SHP77 (cell line): ENCODE measurements at places on chromosomes 6 and 20.
A peak's percentile ranks its signal among the peaks of the same experiment; 100 is the strongest.

GRCh38 chr20:15923030-15923776 lies 650.0 kb downstream of the KIF16B start:
- no peak for DNase-seq

DNA sequence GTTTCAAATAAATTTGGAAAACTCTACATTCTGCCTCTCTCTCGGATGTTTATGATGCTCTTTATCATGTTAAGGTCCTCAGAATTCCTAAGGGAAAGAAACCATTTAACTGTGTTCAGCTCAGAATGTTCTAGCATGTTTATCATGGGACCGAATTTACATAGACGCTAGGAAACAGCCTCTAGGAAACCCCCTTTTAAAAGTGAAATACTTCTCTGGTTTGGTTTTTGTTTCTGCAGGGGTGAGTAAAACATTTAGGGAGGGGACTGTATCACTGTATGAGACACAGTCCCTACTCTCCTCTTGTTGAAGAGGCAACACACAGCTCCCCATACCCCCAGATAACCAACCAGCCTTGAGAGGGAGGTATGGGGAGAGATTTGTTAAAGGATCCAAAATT lies 267.6 kb upstream of the SUPT3H start:
- DNase-seq = no peak

DNA sequence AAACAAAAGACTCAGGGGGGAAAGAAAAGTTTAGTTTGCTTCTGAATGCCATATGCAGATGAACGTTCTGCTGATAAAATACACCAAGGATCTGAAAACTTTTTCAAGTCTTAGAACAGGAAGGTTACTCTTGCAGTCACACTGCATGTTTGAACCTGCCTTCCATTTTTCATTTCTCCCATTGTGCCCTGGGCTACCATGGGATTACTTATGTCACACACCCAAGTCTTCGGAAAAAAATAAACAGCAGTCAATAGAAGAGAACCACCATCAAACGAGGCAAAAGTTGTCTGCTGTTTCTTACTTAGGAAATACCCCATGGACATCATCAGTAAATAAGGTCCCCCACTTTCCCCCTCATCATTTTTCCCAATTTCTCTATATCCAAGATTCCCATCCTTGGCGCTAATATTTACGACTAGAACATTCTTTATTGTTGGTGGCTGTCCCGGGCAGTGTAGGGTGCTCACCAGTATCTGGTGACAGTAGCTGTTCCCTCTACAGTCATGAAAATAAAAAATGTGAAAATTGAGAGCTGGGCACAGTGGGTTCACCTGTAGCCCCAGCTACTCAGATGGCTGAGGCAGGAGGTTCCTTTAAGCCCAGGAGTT lies 202.5 kb downstream of the BCAS1 start:
- no peak for DNase-seq

GRCh38 chr6:169813969-169814368 lies 62.5 kb downstream of the ERMARD start:
- DNase-seq = no peak

DNA sequence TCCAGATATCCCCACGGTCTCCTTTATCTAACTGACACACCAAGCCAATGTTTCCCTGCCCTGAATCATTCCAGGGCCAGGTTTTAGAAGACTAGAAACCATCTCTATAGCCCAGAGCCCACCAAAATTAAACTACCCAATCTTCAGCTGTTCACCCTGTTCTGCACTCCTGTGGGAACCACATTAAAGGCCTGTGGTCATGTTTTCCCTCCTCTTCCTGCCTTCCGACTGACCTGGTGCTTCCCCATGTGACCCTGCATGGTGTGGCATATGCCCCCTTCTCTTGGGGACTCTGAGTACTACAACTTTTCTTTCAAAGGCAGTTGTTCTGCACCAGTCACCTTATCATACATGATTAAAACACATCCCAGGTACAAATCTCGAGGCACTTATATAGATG lies 155.0 kb downstream of the TMEM200A start:
- no peak for DNase-seq

DNA sequence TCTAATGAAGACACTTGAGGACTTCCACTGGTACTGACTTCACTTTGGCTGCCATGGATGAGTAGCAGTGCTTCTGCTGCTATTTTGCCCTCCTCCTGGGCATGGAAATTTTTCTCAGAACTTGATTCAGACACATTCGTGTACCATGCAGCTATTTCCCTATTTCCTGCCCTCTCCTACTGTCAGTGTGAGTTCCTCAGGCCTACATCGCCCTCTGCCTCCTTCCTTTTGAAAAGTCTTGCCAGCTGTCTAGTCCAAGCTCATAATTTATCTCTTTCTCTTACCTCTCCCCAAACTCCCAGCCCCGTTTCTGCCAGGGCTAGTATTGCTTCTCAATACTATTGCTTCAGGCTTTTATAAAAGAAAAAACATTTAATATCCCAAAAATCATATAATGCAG lies 470.2 kb downstream of the ADGRB3 start:
- DNase-seq = no peak

GRCh38 chr6:54327631-54328030 lies 19.4 kb downstream of the TINAG start:
- DNase-seq = no peak

- no peak for DNase-seq
Measured at GRCh38 chr6:112117554-112117953, 30.2 kb downstream of the FAM229B start.

DNA sequence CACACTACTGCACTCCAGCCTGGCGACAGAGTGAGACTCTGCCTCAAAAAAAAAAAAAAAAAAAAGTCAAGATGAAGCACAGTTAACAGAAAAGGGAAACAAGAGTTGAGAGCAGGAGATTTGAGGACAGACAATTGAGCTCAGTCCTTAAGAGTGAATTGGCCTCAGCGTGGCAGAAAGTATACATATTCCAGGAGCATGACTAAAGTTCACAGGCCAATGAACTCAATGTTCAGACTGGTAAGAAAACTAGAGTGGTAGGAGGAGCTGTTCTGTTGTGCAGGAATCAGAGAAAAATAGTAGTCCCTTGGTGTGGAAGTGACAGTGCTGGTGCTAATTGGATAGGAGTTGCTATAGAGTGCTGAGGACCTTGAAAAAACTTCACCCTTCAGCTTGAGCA lies 60.0 kb downstream of the NRN1 start:
- DNase-seq = no peak

DNA sequence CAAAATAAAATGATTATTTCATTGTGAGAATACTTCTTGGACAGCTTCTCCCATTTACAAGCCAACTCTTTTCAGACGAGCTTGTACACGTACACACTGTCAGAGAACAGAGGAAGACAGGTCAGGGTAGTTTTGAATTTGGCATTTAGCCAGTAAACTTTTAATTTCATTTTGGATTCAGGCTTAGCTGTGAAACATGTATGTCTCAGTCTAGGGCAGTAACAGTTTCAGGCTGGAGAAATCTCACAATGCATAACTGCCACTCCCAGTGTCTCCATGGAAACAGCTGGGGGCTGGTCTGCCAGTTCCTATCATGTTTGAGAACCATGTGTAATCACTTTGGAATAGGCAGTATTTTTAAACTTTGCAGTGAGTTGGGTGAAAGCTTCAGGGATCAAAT lies 22.0 kb upstream of the QKI start:
- DNase-seq = no peak

DNA sequence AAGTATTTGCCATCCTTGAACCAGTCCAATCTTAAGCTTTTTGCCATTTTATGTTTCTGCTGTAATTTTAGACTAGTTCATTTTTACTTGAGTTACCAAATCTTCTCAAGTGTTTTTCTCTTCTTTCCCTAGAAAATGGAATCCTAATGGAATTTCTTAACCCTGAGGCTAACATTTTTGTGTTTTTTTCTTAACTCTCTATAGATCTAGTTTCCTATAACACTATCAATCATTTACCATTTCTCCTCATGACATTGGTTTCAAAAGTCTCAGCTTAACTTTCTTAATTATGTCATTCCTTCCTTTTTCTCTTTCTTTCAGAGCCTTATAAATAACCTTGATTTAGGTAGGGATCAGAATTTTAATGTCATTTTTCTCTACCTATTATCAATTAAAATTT lies 54.8 kb downstream of the SENP6 start:
- no peak for DNase-seq

DNA sequence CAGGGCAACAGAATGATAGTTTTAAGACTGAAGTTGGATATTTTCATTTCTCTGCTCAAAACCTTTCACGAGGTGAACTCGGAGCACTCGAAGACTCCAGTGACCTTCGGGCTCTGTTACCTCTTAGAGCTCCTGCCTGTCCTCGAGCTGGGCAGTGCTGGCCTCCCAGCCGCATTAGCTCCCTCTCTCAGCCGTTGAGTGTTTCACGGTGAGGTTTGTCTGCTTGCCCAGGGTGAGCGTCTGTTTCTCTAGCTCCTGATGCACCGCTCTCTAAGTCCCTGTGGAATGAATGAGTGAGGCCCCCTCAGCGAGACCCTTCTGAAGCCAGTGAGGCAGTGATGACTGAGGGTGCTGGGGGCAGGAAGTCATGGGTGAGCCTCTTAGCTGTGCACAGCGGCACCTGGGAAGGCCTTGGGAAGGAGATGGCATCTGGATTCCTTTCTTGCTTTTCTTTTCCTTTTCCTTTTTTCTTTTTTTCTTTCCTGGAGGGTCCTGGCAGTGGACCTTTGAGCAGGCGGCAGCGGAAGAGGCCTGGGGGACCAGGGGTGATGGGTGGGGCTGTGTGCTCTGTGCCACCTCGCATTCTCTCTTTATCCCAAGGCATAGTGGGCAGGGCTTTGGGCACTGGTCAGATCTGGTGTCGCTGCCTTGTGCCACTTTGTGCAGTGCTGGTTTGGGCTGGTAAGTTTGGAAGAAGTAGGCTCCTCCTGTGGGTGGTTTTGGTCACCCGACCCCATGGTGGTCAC lies 2.2 kb downstream of the PSMG4 start:
- DNase-seq = no peak

- DNase-seq = no peak
Measured at GRCh38 chr6:135710042-135710441, 141.5 kb upstream of the PDE7B start.

DNA sequence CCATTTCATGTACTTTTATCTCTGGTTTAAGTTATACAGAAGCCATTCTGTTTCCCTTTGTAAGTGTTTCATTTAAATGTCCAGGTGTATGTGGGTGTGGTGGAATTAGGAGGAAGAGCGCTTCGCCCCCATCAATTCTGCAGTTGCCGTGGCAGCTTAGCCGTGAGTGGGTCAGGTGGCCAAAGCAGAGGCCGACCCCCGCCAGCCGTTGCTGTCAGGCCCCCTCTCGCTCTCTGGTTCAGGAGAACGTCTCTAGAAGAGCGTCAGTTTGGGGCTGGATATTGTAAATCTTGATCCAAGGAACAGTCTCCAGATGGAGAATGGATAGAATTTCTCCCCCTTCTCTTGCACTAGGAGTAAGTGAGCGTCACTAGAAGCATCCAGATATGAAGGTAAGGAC lies 367.4 kb downstream of the FOXA2 start:
- no peak for DNase-seq

- no peak for DNase-seq
Measured at GRCh38 chr6:157258878-157259277, 64.4 kb downstream of the TMEM242 start.

- peak; percentile 32 for DNase-seq
Measured at GRCh38 chr6:31203345-31203979, 33.0 kb upstream of the POU5F1 start.

GRCh38 chr20:38304845-38305447 lies 990 bp downstream of the BPI start:
- DNase-seq = no peak

DNA sequence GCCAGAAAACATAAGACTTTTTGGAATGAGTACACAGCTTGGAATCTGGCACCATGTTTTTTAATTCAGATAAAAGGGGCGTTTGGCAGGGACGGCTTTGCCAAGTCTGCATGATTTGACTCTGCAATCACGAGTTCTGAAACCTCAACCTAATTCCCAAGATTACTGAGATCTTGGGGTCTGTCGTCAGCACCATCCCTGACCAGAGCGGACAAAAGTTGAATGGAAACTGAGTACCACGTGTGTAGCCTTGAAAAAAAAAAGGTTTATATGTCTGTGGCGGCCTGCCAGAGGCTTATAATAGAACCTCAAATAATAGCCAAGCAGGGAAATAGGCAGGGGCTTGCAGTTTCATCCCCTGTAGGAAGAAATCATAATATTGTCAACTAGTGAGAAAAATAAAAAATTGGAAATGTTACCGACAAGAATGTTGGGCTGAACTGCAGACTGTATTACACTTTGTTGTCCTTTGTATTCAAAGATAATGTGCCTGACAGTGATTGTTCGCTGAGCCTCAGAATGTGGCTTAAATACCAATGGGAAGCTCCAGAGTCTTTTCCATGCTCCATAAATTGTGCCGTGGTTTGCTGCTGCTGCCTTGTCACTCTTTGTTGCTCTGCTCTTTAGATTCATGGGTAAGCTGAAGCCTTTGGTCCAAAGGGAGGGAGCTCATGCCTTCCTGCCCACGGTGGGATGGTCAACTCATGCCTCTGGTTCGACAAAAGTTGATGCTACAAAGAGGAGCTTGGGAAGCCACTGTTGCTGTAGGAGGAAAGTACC lies 118.8 kb upstream of the ARID1B start:
- DNase-seq = no peak

DNA sequence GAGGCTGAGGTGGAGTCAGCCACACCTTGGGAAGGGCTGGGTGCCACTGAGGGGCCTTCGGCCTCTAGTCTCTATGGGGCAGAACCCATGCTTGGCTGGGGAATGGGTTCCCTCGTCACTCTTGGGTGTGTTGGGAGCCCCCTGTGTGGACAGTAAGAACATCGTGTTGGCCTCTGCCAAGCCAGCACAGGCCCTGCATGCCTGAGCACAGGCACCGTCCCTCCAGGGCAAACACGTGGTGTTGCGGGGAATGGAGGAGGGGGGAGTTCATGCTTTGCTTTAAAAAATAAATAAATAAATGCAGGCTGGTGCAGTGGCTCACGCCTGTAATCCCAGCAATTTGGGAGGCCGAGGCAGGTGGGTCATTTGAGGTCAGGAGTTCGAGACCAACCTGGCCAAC lies 63.0 kb downstream of the EZR start:
- DNase-seq = no peak

DNA sequence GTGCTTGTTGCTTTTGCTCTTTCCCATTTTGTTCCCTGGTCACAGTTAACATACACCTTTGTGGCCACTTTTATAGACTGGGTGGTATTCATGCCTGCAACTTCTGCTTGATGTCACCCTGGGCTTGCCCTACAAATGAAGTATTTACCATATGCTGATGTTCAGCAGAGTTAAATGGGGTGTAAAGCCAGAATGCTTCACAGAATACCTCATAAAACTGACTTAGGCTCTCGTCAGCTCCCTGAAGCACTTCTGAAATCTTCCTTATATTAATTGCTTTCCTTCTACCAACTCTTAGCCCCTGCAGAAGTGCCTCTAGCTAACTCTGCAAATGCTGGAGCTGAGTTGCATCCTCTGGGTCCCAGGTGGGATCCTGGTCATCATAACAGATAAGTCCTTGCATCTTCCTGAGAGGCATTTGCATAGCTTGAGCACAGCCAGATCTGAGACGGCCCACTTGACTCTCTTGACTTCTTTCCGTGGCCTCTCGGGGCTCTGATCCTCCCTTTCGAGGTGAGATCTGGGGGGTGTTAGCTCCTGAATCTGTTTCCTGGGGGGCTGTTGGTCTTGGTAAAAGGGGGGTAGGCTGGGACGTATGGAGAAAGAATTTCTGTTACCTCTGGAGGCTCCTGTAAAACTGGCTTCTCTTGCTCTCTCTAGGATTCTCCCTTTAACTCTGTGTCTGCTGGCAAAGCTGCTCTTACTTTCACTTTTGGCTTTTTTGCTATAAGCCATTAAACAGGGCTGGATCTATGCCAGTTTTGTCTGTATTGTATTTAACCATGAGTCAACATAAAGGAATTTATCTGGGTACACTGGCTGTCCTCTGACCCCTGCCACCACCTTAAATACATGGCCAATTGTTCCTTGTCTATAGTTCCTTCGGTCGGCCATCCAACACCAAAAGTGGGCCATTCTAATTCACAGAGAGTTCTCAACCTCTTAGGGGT lies 223.0 kb upstream of the SYNCRIP start:
- DNase-seq = no peak

GRCh38 chr6:23446469-23446967 lies 679.5 kb upstream of the NRSN1 start:
- DNase-seq = no peak
